Fibroblast of upper back skin (primary cell): ENCODE measurements at places on chromosomes 13 and 19.
A peak's percentile ranks its signal among the peaks of the same experiment; 100 is the strongest.

DNA sequence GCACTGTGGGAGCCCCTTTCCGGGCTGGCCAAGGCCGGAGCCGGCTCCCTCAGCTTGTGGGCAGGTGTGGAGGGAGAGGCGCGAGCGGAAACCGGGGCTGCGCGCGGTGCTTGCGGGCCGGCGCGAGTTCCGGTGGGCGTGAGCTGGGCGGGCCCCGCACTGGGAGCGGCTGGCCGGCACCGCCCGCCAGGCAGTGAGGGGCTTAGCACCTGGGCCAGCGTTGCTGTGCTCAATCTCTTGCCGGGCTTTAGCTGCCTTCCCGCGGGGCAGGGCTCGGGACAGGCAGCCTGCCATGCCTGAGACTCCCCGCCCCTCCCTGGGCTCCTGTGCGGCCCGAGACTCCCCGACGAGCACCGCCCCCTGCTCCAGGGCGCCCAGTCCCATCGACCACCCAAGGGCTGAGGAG is 405.2 kb upstream of the PRR20A start:
- no peak for DNase-seq

DNA sequence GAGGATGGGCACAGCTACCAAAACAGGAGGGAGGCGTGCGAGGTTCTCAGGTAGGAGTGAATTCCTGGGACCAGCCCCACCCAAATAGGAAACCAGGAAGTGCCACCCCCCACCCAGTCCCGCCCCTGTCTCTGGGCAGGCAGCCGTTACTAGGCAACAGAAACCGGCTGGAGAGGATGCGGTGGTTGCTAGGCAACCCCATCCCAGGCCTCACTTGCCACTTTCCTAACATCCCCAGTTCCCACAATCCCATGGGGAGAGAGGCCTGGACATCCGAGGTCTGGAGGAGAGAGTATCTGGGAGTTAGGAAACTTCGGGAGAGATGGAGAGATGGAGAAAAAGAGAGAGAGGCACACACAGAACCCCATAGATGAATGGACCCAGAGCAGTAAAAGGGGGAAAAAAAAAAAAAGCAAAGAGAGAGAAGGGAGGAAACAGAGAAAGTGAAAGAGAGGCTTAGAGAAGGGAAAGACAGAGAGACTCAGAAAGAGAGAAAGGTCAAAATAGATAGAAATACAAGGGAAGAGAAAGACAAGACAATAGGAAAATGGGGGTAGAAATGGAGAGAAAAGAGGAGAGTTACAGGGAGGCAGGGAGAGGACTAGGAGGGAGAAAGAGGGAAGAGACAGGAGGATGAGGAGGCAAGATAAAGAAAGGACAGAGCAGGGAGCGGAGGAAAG is 3.8 kb downstream of the GRIK5 start:
- DNase-seq = peak; percentile 16

- no peak for DNase-seq
These were observed 27.2 kb downstream of the BLOC1S3 start for GRCh38 chr19:45205810-45206209.

GRCh38 chr13:59236309-59236919 is 927.3 kb downstream of the DIAPH3 start:
- no peak for DNase-seq

DNA sequence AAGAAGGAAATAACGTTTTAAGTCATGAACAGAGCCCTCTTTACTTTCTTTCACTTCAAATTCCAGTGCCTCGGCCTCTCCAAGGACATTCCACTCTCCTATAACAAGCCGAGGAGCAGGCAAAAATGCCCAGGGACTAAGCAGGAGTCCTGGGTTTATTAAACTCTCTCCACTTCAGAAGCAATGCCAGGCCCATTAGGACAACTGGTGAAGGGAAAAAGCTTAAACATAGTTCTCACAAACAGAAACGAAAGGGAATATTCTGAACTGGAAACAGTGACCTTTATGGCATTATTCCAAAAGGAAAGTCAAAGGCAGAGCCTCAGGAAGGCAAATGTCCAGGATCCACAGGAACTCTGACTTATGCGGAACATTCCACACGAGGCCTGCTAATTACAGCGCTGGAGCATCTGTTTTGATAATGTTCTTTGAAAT is 30.9 kb upstream of the MED4 start:
- peak; percentile 27 for DNase-seq

DNA sequence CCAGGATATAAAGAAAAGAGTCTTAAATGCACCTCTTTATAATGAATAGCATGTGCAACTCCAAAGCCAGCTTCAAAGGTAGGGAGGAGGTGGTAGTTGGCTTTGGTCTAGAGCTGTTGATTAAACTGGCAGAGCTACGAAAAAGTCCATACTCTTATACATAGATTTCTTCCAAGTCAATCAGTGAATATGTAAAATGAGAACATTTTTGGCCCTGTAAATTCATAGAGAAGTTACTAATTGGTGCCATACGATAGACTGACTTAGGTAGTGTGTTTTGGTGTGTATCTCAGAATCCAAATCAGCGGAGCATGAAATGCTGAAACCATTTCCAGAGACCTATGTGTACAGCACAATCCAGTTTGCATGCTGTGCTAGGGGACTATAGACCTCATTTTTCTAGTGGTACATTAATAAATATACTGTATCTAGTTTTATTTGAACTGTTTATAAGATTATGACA is 17.1 kb upstream of the DPY19L3 start:
- DNase-seq = no peak

- DNase-seq = no peak
These were observed at the start of gene SIGLEC10 for GRCh38 chr19:51417107-51417809. SIGLEC10 (minus strand) TSS chr19:51417642; CDS start chr19:51417581, 61 bp downstream.

GRCh38 chr19:33199441-33200265 is 5.5 kb downstream of the LRP3 start:
- DNase-seq = no peak

- no peak for DNase-seq
These were observed 7.6 kb upstream of the RSPH6A start for GRCh38 chr19:45822716-45823115.

DNA sequence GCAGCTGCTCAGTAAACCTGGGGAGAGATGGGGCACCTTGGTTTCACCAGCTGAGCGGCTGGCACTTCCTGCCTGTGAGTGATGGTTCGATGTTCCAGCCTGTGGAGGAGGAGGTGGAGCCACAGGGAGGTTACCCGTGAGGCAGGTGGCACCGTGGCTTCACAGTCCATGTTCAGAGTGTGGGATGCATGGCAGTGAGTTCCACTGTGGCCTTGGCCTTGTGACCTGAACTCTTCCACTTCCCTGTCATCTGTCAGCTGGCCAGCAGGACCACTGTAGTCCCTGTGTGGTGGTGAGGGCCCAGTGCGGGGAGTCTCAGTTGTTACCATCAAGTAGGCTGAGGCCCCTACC is 16.9 kb downstream of the SMARCA4 start:
- DNase-seq = no peak

- no peak for DNase-seq
These were observed 15.8 kb downstream of the RAB3D start for GRCh38 chr19:11323601-11324078.

- peak; percentile 32 for DNase-seq
These were observed at the start of gene ALOX5AP for GRCh38 chr13:30735025-30735871. ALOX5AP (plus strand) TSS chr13:30735543; CDS start chr13:30735606, 63 bp downstream.

GRCh38 chr13:22076658-22077057 is 405.8 kb downstream of the FGF9 start:
- no peak for DNase-seq

DNA sequence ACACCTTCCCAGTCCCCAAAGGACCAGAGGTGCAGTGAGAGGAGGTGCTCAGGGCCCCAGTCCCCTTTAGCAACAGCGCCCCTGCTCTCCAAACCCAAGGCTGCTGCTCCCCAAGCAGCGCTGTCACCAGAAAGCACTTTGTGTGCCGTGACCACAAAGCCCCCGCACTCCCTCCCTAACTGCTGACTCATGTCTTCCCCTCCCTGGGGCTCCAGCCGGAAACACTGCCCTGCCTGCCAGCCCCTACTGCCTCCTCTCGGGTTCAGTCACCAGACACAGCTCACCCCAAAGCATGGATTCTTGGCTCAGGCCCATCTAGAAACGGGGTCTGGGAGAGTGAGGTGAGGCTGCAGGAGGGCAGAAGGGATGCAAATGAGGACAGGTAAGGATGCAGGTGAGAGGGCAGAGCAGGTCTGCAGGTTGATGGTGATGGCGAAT is 4.9 kb upstream of the TNFSF14 start:
- peak; percentile 74 for DNase-seq

GRCh38 chr19:28247243-28247642 is 965.7 kb downstream of the UQCRFS1 start:
- DNase-seq = no peak

DNA sequence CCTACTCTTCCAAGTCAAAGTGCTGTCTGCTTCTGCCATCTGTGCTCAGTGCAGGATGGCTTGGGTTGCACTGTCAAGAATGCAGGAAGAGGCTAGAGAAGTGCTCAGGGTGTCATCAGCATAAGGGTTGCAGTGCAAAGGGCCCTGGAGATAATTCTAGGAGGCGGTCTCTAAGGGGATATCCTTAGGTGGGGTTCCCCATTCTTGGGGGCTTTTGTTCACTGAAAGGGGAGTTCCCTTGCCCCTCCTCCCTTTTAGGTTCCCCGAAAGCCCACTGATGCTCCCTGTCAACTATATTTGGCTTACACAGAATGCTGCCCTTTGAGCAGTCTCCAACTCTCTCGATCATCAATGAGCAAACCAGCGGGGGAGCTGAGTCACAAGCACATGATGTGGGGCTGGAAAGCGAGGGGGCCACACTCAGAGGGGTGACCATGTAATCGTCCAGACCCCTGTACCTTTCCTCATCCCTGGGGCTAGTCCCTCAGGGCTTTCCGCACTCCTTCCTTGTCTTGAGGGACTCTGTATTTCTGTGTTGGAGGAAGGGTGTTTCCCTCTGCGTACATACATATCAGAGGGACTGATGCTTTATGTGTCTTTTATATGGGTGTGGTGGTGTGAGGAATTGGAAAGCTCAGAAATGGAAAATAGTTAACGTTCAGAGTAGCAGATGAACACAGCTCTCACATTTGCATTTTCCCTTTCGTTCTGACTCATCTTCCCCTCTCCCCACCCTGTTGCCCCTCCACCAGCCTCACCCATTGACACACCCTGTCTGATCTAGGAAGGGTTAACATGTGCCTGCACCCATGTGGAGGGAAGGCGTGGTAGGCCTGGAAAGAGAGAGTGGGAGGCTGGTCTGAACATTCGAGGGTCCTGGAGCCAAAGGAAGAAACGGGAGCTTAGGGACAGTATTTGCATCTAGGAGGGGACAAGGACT is 6.7 kb downstream of the ZBTB32 start:
- DNase-seq = no peak

DNA sequence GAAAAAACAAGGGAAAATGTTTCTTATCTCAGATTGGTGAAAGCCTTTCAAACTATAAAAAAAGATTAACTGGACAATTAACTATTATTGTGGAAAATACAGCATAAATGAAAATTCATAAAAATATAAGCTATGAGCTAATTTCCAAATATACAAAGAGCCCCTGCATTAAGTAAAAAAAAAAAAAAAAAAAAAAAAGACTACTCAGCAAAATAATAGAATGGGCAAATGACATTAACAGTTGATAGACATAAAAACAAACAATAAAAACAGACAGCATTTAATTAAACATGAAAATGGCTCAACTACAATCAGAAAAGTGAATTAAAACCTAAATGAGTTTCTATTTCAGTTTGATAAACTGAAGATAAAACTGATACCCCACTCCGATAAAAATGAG is 77.5 kb downstream of the RBM26 start:
- no peak for DNase-seq

DNA sequence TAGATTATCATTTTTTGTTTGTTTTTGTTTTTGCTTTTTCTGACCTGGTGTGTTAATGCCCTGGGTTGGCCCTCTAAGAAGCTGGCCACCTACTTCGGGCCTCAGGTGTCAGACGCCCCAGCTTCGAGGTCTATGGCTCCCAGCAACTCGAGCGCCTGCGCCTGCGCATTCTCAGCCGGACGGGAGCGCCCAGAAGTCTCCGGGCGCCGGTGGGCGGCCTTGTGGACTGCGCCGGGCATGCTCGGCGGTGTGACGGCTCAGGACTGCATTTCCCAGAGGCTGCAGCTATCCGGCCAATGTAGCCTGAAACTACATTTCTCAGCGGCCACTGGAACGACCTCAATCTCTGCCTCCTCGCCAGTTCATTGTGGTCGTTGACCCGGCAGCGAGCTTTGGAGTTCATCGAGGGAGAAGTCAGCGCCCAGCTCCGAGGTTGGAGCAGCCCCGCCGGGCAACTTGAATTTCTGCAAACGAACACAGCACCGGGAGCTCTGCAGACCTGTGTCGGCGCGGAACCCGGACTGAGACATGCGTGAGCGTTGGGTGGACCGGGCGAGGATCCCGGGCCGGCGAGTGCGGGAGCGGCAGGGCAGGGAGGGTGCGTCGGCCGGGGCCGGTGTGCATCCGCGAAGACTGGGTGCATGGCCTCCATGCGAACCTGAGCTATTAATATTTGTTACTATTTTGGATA is at the start of gene ZNF30:
Gene ZNF30 (plus strand): TSS at position 219 of the 691 bp plus-strand sequence. CDS start 3,045 bp downstream, outside the sequence.
- peak; percentile 89 for DNase-seq

GRCh38 chr13:99968521-99969452 is 2.8 kb downstream of the ZIC5 start:
- DNase-seq = no peak

- DNase-seq = no peak
These were observed 62.5 kb downstream of the GNG7 start for GRCh38 chr19:2639999-2640398.

DNA sequence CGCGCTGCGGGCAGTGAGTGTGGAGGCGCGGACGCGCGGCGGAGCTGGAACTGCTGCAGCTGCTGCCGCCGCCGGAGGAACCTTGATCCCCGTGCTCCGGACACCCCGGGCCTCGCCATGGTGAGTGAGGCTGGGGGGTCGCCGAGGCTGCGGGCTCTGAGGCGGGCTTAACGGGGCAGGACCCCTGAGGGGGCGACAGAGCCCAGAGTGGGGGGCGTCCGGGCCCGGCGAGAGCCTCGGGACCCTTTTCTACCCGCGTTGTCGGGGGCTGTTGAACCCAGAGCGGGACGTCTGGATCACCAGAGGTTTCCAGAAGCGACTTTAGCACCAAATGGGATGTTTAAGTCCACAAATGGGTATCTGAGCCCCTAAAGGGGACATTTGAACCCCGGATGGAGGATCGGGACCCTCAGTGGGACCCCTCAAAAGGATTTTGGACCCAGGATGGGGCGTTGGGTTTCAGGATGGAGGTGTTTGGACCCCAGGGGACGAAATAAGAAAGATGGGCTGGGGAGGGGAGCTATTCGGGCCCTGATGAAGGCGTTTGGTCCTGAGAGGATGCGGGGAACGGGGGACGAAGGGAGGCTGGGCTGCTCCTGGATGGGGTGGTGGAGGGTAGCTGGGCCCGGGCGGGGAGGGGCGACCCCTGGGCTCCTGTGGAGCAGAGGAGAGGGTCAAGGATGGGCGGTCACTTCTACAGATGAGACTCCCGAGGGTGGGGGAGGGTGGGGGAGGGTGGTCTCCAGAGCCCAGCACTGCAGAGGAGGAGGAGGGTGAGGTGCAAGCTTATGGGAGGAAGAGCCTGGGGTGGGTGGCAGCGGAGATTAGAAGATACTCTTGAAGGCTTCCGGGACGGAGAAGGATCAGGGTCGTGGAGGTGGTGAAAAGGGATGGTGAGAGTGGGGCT is at the start of gene CALM3:
Gene CALM3 (plus strand): TSS at position 13 of the 907 bp plus-strand sequence. CDS start 105 bp downstream, at position 118.
- DNase-seq = no peak

- DNase-seq = no peak
These were observed 45.6 kb upstream of the UBE2L5 start for GRCh38 chr13:30376426-30377311.

GRCh38 chr13:27821566-27821965 is 29.3 kb downstream of the GSX1 start:
- no peak for DNase-seq

GRCh38 chr13:20359335-20359734 is 127.2 kb upstream of the GJB6 start:
- DNase-seq = peak; percentile 99

- DNase-seq = no peak
These were observed at the start of gene KHSRP for GRCh38 chr19:6424195-6424938. KHSRP (minus strand) TSS chr19:6424811; CDS start chr19:6424701, 110 bp downstream.

GRCh38 chr13:109900320-109900719 is 113.9 kb upstream of the IRS2 start:
- DNase-seq = no peak
